Articular chondrocyte of knee joint (primary cell): ENCODE measurements at places on chromosomes 1 and 21. TPM values are rescaled to one million over a fixed set of nuclear protein-coding genes. Genes with fewer than 3 reads are reported as not detected.

The PPIAL4G gene
- total RNA-seq, result under 0.01 TPM in 2 replicates

The SELL gene
- total RNA-seq, result 1.0 and 1.5 TPM in 2 replicates

The APCS gene
- total RNA-seq, result not detected in 2 replicates

The SYPL2 gene
- total RNA-seq, result 0.13 and 0.22 TPM in 2 replicates

The DIO1 gene
- not detected in 2 replicates for total RNA-seq

The DEPDC1 gene
- total RNA-seq, result 8.5 and 21.9 TPM in 2 replicates

The FAM110D gene
- not detected in 2 replicates for total RNA-seq

The THEMIS2 gene
- 6.1 and 9.0 TPM in 2 replicates for total RNA-seq

The PRAMEF26 gene
- not detected in 2 replicates for total RNA-seq

The CRP gene
- not detected in 2 replicates for total RNA-seq

The YBX1 gene
- total RNA-seq, result 669 and 745 TPM in 2 replicates
